ENCODE measurements at places on chromosomes 1 and 21.

GRCh38 chr1:178477841-178478240 is 18.9 kb downstream of the CLEC20A start:
- DNase-seq = no peak

DNA sequence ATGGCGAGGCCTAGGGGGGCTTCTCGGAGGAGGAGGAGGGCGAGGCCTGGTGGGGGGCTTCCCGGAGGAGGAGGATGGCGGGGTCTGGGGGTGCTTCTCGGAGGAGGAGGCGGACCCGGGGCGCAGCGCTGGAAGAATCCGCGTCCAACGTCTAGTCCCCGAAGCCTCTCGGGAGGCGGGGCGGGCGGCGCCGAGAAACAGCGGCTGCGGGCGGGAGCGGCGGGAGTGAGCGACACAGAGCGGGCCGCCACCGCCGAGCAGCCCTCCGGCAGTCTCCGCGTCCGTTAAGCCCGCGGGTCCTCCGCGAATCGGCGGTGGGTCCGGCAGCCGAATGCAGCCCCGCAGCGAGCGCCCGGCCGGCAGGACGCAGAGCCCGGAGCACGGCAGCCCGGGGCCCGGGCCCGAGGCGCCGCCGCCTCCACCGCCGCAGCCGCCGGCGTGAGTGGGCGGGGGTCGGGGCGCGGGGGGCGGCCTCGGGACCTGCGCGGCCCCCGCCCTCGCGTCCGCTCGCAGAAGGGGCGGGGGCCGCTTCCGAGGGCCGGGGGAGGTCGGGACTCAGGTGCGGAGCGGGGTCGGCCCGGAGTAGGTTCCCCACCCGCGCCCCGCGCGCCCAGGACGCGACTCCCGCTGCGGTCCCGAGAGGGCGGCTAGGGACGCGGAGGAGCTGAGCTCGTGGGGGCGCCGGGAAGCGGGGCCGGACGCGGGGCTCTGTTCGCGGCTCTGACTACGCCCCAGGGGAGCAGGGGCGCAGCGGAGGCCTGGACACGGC is at the start of gene KLHL17:
Gene KLHL17, plus strand, starts transcription at position 222 of the 769 bp plus-strand sequence. Its CDS starts 110 bp downstream, at position 332.
- peak; percentile 83 for DNase-seq

DNA sequence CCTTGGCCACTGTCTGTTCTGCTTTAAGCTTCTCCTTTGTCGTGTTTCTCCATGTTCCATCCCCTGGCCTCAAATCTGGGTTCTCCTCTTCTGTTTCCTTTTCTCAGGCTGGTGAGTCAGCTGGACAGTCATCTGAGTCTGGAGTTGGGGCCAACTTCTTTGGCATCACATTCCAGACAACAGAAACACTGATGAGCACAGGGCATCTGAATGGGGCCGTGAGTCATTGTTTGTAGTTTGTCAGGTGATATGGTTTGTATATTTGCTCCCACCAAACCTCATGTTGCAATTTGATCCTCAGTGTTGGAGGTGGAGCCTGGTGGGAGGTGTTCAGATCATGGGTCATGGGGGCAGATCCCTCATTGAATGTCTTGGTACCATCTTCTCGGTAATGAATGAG is 14.3 kb upstream of the OLIG2 start:
- no peak for DNase-seq

DNA sequence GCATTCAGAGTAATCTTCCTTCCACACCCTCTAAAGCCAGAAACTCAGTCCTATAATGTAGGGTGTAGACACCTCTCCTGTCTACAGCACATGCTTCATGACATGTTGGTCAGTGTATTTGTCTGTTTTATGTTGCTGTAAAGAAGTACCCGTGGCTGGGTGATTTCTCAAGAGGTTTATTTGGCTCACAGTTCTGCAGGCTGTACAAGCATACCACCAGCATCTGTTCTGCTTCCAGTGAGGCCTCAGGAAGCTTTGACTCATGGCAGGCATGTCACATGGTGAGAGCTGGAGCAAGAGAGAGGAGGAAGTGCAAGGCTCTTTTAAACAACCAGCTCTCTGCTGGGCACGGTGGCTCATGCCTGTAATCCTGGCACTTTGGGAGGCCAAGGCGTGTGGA is 12.1 kb downstream of the PLOD1 start:
- DNase-seq = no peak

DNA sequence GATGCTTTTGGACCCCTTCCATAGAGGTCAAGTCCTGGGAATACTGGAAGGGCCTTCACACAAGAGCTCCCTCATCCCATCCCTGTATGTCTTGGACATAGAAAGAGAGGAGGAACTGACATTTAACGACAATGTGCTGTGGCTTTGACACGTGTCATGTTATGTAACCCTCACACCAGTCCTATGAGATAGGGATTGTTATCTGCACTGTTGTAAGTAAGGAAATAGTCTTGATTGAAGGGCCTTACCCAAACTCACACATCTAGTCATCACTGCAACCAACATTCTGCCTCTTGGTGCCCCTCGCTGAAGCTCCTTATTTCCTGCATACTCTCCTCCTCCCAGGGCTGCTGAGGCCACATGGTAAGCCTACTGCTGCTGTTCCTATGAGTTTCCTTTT is 63.7 kb upstream of the ANGPTL1 start:
- DNase-seq = no peak

GRCh38 chr1:227996187-227996950 is 10.4 kb upstream of the WNT3A start:
- DNase-seq = no peak

GRCh38 chr1:52880206-52880605 is 37.6 kb downstream of the ZYG11A start:
- no peak for DNase-seq

DNA sequence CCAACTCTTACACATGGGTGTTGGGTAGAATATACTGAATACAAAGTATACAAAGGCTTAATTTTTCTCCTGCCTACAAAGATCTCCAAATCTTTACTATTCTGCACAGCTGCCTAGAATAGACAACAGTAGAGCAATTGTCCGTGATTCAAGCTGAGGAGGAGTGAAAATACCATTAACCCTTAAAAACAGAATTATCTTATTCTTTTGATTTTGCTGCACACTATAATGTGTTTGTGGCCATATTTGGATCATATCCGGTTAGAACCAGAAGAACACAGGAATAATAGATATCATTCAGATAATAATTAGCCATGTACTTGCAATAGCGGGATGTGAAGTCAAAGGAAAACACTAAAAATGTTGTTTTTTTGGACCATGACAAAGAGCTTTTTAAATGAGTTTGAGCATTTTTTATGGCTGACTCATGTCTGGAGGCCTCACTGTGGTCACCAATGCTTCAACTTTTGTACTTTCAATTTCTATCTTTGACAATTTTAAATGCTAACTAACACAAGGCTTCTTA is 197.6 kb upstream of the FOXD3 start:
- no peak for DNase-seq

GRCh38 chr21:26800455-26800854 is 44.8 kb downstream of the ADAMTS1 start:
- DNase-seq = no peak

DNA sequence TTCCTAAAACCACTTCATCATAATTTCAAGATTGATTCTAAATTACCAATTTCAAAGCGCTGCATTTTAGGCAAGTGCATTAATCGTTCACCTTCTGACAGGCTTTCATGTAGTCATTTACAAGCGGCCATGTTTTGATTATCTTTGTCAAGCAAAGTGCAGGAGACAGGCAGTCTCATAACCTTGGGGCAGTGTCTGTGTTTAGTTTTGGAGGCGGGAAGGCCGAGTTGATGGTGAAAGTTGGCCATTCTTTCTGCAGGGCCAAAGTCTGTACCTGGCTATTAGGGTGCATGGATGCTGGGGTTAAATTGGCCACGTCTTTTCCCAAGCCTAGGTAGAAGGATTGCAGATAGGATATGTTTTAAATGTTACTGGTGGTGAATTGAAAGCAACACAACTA is 2.9 kb downstream of the AGPAT3 start:
- DNase-seq = no peak

GRCh38 chr1:216140730-216141524 is 282.3 kb downstream of the USH2A start:
- no peak for DNase-seq

- DNase-seq = no peak
These were observed 3.1 kb downstream of the C1orf198 start for GRCh38 chr1:230865062-230865817.

DNA sequence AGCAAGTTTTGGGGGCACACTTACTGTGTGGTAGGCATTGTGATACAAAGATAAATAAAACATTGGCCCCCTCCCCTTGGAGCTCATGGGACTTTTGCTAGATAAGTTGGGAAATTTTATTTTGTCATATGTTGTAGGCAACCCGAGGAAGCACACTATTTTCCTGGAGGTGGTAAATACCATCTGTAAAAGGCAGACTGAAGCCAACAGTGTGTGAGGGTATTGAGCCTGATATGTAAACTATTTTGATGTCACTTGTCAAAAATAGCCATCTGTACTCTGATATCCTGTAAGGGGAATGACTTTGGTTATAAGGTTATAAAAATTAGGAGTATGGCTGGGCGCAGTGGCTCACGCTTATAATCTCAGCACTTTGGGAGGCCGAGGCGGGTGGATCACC is 30.6 kb downstream of the VANGL2 start:
- no peak for DNase-seq

GRCh38 chr21:42370894-42371654 is 4.7 kb upstream of the TFF1 start:
- no peak for DNase-seq

- no peak for DNase-seq
These were observed 18.1 kb upstream of the SLC19A1 start for GRCh38 chr21:45560106-45561021.

DNA sequence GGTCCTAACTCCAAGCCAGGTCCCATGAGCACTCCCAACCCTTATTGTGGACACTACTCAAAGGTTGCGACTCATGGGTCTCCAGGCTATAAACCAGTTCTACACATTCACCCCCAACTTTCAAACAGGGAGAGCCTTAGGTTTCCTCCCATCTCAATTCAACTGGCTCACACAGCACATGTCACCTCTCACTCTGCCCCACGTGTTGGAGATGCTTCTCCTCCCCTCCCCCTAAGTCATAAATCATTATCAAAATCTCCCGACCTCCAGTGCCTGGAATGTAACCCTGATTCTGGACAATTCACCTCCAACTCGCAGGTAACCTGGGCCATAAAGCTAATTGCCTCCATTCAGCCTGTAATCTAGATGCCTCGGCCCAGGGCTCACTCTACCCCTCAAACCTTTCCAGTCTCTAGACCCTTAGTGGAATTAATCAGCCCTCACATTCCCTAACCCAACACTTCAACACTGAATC is 595 bp downstream of the AK2 start:
- no peak for DNase-seq

GRCh38 chr1:21506804-21507203 is 2.4 kb upstream of the ALPL start:
- no peak for DNase-seq

DNA sequence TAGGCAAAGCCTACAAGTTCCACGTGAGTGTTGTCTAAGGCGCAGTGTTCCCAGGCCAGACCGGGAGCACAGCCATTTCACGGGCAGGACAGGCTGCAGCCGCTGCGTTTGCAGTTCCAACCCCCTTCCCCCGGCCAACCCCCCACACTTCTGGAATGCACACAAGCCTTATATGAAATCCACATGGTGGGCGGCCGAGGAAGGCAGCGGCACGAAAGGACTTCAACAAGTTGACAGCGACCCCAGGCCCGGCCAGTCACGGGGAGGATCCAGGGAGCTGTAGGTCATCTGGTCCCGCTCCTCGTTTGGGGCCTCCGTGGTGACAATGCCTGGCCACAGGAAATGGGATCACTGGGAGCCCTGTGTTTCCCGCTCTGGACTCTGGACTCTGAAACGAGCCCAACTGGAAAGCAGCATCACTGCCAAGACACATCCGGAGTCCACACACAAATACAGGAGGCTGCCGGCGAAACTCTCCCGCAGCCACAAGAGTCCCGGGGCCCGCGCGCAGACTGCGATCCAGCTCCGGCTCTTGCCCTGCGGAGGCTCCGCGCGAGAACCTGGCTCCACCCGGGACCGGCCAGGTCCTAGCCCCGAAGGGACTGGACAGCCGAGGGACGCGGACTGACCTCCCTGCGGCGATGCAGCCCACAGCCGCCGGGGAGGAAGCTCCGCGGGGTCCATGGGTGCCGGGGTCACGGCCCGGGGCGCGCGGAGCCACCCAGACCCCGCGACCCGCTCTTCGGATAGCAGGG is 794 bp downstream of the NID1 start:
- DNase-seq = peak; percentile 50

GRCh38 chr1:162625679-162626078 is 6.6 kb upstream of the DDR2 start:
- no peak for DNase-seq

DNA sequence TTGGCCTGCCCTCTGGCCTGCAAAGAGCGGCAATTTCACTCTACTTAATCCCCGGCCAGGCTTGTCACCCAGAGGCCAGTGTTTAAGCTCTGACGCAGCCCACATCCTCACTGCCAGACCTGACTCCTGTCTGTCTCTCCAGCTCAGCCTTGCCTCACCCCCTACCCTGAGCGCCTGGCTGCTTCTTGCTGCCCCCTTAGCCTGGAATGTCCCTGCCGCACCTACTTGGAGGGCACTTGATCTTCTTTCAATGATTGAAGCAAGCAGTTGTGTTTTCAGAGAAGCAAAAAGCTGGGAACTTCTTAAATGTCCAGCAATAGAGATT is 87.4 kb upstream of the ZBTB40 start:
- DNase-seq = no peak

GRCh38 chr1:209800984-209801834 is 4.7 kb downstream of the IRF6 start:
- no peak for DNase-seq

DNA sequence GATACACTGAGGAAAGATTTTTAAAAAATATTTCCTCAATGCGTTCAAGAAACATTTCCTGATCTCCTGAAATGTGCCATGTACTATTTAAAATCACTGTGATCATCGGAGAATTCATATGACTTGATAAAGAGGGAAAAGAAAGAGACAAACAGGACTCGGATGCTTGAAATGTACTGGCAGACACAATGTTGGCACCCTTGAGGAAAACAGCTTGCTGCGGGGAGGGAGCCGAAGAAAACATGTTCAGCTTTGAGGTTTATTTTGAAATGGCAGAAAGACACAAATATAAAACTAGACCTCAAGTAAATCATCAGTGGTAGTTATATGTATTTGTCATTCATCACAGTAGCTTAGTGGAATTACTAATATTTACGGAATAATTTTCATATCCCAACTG is 100.9 kb upstream of the BRINP3 start:
- no peak for DNase-seq

DNA sequence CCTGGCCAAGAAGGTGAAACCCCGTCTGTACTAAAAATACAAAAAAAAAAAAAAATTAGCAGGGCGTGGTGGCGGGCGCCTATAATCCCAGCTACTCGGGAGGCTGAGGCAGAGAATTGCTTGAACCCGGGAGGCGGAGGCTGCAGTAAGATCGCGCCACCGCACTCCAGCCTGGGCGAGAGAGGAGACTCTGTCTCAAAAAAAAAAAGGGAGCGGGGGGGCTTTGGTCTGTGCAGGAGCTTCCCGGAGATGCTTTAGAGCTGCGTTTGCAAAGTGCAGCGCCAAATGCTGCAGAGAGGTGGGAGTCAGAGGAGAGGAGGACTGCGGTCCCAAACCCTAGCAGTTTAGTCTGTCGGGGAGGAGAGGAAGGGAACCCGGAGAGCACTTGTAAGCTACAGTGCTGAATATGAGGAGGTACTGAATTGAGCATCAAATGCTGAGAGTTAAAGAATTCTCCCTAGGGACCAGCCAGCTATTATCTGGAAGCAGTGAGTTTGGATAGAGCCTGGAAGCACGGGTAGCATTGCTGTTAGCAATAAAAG is 569 bp downstream of the FALEC start:
- no peak for DNase-seq

All from transverse colon (tissue), 4 donors.